ENCODE measurements at places on chromosomes 5 and 9.

- no peak for DNase-seq
Observed at GRCh38 chr5:10726179-10726912, 34.7 kb downstream of the DAP start.

DNA sequence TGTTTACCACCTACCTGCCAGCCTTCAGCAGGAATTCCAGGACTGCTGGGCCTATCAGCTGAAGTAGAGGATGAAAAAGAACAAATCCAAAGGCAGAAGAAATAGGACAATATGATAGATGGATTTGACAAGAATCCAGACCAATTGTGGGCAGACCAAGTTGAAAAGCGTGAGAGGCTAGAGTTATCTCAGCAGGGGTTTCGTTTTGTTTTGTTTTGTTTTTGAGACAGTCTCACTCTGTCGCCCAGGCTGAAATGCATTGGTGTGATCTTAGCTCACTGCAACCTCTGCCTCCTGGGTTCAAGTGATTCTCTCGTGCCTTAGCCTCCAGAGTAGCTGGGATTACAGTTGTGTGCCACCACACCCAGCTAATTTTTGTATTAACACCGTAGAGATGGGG lies 113.2 kb downstream of the PALM2AKAP2 start:
- DNase-seq = no peak

DNA sequence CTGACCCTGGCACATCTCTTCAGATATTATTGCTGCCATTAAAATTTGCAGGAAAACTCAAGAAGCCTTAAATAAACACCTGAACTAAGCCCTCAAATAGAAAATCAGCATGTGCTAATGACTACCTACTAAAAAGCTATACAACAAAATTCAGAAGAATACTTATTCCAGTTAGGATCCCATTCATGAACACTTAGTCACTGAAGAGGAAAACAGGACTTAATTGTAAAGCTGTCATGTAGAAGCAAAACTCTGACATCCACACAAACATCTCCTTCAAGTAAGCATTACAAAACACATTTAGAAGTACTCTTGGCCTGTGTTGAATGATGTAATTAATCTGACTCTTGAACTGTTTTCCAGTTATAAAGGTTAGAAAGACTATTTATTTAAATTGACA lies 19.9 kb downstream of the ELL2 start:
- DNase-seq = no peak

DNA sequence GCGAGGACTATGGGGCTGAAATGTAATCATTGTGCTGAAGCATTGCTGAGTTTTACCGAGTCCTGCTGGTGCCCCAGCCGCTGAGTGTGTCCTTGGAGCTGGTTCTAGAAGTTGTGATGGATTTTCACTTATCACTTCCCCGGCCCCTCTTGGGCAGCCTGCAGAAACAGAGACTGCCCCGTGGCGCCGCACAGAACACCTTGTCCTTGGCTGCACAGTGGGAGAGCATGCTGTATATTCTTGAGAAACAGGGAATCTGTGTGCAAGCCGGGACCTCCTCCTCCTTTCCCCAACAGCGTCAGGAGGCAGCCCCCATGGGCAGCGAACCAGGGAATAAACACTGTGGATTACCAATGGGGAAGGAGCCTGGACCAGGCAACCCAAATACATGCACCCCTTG lies 90.6 kb upstream of the RUFY1 start:
- DNase-seq = no peak

- no peak for DNase-seq
Observed at GRCh38 chr5:36944607-36945225, 68.1 kb downstream of the NIPBL start.

- DNase-seq = no peak
Observed at GRCh38 chr5:2898661-2899060, 147.2 kb upstream of the IRX2 start.

GRCh38 chr5:96720408-96720807 lies 58.2 kb downstream of the CAST start:
- DNase-seq = no peak

GRCh38 chr5:164027738-164028137 lies 522.3 kb downstream of the MAT2B start:
- DNase-seq = no peak

- no peak for DNase-seq
Observed at GRCh38 chr5:122576256-122577016, 198.4 kb upstream of the SNX2 start.

GRCh38 chr9:38089387-38090165 lies 20.5 kb upstream of the SHB start:
- DNase-seq = no peak

DNA sequence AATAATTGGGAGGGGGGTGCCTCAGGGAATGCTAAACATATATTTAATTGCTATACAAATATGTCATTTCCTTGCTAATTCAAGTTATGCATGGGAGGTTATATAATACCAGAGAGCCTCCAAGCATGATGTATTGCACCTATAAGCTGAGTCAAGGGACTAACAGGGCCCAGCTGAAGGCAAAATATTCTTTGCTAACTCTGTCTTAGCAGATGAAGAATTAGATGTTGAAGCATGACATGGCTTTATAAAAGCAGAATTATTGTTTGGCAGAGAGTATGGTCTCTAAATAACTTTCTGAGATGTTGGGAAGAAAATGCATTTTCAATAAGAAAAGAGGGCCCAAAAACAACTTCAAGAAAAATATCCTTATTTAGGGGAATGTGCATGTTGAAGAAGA lies 60.4 kb downstream of the SGCD start:
- DNase-seq = no peak

DNA sequence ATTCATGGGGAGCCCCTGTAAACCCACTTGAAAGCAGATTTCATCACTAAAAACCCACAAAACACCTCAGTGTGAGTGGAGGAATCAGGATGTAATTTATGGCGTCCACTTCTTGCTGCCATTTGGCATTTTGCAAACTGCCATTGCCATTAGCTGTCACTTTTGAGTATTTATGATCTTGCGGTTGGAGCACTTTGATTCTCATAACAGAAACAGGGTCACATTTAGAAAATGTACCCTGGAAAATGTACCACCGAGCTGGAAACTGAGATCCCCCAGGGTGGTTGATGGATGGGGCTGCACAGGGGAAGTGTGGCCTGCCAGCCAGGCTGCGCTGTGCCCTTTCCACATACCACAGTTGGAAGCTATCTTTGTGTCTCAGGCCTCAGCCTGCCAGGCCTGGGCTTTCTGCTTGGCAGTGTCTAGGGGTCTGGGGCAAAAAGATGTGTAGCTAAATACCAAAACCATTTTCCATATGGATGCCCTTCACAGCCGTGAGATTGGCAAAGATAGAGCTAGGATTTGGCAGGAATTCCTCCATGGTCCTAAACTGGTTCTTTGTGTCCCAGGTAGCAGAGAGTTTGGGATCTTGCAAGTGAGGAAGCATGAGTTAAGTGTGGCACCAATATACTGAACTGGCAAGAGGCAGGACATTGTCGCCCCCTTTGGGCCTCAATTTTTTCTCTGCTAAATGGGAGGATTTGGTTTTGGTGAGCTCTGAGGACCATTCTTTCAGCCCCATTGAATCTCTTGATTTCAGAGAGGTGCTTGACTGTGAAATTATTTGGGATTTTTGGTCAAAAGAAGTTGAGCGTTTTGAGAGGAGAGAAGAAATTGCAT lies 46.2 kb downstream of the GALNT10 start:
- no peak for DNase-seq

GRCh38 chr9:135732569-135733257 lies 30.7 kb downstream of the KCNT1 start:
- DNase-seq = no peak

DNA sequence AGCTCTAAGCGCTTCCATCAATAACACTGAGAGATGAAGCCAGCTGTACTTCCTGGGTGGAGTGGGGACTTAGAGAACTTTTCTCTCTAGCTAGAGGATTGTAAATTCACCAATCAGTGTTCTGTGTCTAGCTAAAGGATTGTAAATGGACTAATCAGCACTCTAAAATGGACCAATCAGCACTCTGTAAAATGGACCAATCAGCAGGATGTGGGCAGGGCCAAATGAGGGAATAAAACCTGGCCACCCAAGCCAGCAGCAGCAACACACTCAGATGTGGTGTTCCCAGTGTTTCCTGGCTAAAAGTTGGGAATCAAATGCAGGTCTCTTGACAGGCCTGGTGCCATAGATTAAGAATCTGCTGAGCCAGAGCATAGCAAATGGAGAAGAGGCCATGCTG lies 60.5 kb downstream of the ALDH7A1 start:
- DNase-seq = no peak

GRCh38 chr5:81165493-81166119 lies 67.5 kb upstream of the CKMT2 start:
- DNase-seq = peak; percentile 46

- DNase-seq = peak; percentile 45
Observed at GRCh38 chr5:62306323-62306895, 403 bp downstream of the KIF2A start.

DNA sequence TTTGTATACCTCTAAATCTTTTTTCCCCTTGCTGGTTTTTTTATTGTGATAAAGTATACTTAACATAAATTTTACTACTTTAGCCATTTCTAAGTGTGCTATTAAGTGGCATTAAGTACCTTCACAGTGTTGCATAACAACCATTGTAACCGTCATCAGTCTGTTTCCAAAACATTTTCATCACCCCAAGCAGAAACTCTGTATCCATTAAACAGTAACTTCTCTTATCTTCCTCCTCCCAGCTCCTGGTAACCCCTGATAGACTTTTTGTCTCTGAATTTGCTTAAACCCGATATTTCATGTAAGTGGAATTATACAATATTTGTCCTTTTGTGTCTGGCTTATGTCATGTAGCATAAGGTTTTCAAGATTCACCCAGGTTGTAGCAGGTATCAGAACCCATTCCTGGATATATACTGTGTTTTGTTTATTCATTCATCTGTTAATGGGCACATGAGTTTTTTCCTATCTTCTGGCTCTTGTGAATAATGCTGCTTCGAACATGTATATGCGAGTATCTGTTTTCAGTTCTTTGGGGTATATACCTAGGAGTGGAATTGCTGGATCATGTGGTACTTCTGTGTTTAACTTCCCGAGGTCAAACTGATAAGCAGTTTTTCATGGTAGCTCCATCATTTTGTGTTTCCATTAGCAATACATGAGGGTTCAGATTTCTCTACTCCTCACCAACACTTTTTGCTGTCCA lies 66.4 kb downstream of the EHMT1 start:
- DNase-seq = no peak

- no peak for DNase-seq
Observed at GRCh38 chr9:69925452-69925851, 104.8 kb downstream of the CFAP95 start.

- peak; percentile 32 for DNase-seq
Observed at GRCh38 chr9:20356403-20357036, 265.8 kb downstream of the MLLT3 start.

DNA sequence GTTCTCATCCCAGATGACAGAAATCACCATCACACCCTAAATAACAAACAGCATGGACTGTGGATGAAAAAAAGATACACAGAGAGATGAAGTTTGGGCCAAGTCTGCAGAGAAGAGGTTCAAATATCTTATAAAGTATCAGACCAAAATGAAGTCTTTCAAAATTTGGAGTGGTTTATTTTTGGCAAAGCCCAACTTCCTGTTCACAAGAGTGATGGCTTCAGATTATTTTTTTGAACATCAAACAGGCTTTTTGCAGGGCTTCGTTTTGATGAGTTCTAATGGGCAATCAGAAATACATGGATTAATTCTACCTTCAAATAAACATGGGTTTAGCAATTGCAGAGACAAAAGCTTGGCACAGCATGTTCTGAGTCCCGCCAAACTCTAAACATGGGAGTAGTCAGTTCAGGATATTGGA lies 378.2 kb upstream of the RPS23 start:
- no peak for DNase-seq

GRCh38 chr5:178330791-178331404 lies 98.3 kb upstream of the PHYKPL start:
- no peak for DNase-seq

- no peak for DNase-seq
Observed at GRCh38 chr5:151093476-151093889, 12.6 kb upstream of the TNIP1 start.

- DNase-seq = no peak
Observed at GRCh38 chr5:6674421-6674820, 38.8 kb upstream of the TENT4A start.

Measured in activated gamma-delta T cell treated with Interleukin-2 at 50 U/mL for 16 hours (primary cell).